ENCODE measurements at places on chromosomes 2 and 18.
A peak's percentile ranks its signal among the peaks of the same experiment; 100 is the strongest.

- no peak for DNase-seq
These were observed 33.1 kb upstream of the NPC1 start for GRCh38 chr18:23619388-23619881.

- no peak for DNase-seq
These were observed 678.3 kb downstream of the BCL11A start for GRCh38 chr2:59874971-59875755.

GRCh38 chr2:11852526-11853196 is 106.2 kb downstream of the LPIN1 start:
- no peak for DNase-seq

GRCh38 chr2:218397820-218398436 is 1.7 kb upstream of the CTDSP1 start:
- DNase-seq = no peak

GRCh38 chr2:231174211-231174651 is 24.2 kb upstream of the ARMC9 start:
- no peak for DNase-seq

DNA sequence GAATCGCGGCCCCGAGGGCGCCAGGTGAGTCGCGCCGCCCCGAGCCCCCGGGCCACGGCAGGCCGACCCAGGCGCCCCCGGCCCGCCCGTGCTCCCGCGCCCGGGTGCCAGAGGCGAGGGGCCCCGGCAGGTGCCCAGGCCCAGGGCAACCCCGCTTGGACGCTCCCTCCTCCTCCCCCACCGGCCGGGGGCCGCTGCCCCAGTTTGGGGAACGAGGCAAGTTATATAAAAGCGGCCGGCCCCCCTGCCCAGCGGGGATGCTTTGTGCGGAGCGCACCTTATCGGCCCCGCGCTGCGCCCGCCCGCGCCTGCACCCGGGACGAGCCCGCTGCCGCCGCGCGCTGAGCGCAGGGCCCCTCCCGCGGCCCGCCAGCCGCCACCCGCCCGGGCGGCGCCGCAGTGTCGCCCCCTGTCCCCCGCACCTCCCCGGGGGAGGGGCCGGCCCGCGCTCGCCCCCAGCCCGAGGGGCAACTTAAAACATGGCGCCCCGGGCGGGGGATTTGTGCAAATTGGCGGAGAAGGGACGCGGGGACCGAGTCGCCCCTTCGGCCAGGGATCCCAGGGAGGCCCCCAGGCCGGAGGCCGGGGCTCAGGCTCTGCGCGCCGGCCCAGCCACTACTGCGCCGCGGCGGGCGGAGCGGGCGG is 639 bp downstream of the EPB41L3 start:
- no peak for DNase-seq

- DNase-seq = no peak
These were observed 17.0 kb downstream of the TNFAIP6 start for GRCh38 chr2:151374436-151374835.

GRCh38 chr18:668260-668659 is 10.8 kb downstream of the TYMS start:
- no peak for DNase-seq

GRCh38 chr18:39586741-39587140 is 2021.1 kb upstream of the CELF4 start:
- no peak for DNase-seq

DNA sequence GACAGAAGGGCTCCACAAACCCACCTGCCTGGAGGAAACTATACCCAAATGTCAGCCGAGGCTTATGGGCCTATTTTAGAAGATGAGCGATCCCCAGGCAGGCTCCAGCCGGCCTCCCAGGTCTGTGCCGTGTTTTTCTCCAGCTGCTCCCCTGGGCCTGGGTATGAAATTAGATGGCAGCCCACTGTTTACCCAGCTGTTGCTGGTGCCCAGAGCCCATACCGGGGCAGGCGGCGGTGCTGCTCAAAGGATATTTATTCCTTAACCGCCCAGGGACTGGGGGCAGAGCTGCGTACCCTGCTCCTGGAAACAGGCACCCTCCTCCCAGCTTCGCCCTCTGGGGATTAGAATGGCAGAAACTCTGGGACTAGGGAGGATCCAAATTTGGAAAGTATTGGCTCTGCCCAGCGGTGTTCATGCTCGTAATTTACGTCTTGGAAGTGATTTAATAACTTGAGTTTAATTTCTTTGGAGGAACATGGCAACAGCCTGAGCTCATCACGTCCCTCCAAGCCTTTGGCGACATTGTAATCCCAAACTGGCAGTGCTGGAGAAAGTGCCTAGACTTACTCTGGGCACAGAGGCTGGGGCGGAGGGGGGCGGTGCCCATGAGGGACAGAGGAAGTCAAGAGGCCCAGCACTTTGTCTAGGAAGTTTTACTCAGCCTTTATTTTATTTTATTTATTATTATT is 199.2 kb downstream of the KLHL29 start:
- peak; percentile 58 for DNase-seq

DNA sequence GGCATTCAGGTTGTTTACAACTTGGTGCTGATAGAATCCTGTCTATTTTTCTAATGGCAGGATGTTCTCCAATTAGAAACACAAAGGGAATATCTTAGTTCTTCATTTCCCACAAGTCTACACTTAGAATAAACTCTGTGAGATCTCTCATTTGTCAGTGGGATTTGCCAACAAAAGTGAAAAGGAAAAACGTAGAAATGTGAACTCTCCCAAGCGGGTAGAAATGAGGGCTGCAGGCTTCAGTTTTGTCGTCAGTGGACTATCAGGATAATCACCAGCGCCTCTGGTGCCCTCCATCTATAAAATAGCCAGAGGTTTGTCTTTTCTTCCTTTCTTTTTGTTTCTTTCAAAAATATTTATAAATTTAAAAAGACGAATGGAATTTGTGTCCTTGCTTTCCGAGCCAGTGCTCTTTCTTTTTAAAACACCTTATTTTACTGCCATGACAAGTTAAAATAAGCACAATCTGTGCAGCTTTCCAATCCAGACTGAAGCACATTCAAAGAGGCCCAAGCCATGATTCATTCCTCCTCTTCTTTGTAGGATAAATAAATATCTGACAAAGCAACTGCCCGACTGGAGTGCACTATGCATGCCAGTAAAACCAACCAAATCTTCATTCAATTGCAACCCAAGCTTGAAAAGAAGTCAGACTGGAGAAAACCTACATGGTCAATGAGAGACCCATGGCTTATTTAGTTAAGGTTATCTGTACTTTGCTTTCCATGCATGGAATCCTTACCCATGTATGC is 185.8 kb downstream of the ANKRD44 start:
- no peak for DNase-seq

DNA sequence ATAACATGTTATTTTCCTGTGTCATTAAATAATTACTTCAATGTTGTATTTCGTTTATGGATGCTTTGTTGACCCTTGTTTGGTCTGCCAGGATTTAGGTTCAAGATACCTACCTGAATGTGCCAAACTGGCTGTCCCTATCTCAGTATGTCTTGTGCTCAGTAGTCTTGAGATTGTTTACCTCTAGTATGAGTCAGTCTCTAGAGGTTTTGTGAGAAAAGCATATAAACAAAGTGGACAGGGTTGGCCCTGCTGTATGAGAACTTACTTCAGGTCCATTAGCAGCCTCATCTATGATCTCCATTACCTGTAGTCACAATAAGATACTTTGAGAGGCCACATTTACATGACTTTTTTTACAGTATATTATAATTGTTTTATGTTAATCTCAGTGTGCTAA is 17.8 kb downstream of the DDX18 start:
- no peak for DNase-seq

DNA sequence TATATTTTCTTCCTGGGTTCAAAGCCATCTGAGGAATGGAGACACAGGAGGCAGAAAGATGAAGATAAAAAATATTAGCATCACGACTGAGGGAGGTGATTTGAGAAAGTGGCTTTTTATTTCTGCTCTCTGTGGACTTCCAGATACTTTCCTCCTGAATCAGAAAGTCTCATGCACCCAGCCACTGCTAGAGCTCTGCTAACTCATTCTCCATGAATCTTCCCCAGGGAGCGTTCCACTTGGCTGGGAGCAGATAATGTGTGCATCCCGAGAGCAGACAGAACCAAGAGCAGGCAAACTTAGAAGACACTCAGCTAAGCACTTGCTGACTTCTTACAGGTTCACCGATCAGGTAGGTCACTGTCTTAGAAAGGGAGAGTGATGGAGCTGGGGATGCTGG is 264.1 kb upstream of the THUMPD2 start:
- DNase-seq = no peak

DNA sequence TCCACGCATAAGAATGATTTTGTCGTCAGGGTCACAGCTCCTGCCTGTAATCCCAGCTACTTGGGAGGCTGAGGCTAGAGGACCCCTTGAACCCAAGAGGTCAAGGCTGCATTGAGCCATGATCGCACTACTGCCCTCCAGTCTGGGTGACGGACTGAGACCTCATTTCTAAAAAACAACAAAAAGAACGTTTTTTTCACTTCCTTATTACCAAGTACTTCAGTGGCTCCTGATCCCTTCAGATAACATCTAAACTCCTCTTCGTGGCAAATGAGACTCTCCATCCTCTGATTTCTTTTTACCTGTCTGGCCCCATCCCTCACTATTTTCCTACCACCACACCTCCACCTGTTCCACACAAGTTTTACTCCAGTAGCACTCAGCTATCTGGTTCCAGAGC is 105.4 kb upstream of the TLK1 start:
- DNase-seq = no peak

GRCh38 chr2:191555092-191555742 is 122.7 kb upstream of the NABP1 start:
- DNase-seq = peak; percentile 75

- no peak for DNase-seq
These were observed 35.8 kb upstream of the DOK6 start for GRCh38 chr18:69364930-69365329.

- no peak for DNase-seq
These were observed 312.9 kb downstream of the PRKCE start for GRCh38 chr2:45964223-45964841.

GRCh38 chr2:189440644-189440946 is 679 bp upstream of the WDR75 start:
- DNase-seq = no peak

GRCh38 chr18:50072146-50072545 is 122.8 kb downstream of the MYO5B start:
- no peak for DNase-seq

DNA sequence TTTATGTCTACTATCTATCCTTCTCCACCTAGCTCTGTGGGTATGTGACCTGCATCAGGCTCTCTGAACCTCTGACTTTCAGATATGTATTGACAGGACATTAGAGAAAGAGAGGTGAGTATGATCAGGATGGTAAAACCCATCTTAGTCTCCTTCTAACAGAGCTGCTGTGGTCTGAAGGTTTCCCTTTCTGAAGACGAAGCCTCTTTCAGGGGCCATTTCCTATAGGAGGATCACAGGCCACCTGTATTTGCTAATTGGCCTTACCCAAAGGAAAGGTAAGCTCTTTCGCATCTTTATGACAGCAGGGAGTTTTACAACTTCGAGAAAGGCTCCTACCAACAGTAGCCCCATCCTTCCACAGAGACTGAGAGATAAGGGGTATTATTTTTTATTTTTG is 442.9 kb downstream of the KCNJ3 start:
- DNase-seq = no peak

- DNase-seq = no peak
These were observed 225.8 kb upstream of the SIX3 start for GRCh38 chr2:44715671-44716081.

DNA sequence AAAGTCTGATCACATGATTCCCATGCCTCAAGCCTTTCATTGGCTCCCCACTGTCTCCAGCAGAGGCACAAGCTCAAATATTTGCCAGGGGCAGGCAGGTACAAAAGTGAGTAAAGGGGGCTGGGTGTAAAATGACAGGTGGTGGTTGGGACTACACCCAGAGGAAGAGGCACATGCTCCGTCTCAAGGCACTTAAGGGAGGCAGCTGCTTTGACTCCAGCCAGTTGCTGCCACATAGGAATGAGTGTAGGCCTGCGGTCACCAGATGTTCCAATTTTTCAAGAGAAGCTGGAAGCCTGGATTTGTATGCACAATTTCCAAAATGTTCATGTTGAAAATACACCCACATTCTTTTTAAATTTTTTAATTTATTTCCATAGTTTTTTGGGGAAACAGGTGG is 164.4 kb downstream of the UPP2 start:
- DNase-seq = no peak

DNA sequence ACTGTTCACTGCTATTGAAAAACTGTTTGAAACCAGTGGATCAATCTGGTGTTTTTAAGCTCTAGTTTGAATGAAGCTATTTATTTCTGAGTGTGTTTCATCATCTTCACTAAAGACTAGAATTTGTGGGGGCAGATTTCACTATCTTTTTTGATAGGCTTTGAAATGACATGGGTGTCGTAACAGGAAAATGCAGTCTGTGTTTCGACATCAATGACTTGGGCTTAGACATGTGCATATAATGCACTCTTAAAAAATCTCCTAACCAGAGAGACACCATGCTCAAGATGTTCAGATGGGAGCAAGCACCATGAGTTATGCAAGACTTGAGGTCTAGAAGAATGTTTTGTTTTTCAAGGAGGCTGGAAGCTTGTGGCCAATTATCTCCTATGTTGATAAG is 221.6 kb downstream of the GPD2 start:
- DNase-seq = no peak

GRCh38 chr2:21643180-21643579 is 519.4 kb downstream of the TDRD15 start:
- no peak for DNase-seq

DNA sequence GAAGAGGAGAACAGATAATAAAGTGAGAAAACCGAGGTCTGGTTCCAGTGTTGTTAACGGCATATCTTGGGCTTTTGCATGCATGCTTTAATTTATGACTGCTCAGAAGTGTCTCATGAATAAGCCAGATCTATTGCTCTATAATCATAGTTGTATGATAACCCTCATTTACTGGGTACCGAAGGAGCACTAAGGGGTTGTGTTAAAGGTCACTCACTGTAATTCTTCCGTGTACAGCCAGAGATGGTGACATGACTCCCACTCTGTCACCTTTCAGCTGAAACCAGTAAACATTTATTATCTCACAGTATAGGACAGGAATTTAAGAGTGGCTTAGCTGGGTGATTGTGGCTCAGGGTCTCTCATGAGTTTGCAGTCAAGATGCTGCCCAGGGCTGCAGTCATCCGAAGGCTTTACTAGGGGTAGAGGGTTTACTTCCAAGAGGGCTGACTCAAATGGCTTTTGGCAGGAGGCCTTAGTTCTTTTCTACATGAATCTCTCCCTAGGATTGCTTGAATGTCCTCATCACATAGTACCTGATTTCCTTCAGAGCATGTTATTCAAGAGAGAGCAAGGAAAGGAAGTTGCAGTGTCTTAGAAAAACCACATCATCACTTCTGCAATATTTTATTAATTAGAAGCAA is 107.0 kb downstream of the NAB1 start:
- DNase-seq = no peak

DNA sequence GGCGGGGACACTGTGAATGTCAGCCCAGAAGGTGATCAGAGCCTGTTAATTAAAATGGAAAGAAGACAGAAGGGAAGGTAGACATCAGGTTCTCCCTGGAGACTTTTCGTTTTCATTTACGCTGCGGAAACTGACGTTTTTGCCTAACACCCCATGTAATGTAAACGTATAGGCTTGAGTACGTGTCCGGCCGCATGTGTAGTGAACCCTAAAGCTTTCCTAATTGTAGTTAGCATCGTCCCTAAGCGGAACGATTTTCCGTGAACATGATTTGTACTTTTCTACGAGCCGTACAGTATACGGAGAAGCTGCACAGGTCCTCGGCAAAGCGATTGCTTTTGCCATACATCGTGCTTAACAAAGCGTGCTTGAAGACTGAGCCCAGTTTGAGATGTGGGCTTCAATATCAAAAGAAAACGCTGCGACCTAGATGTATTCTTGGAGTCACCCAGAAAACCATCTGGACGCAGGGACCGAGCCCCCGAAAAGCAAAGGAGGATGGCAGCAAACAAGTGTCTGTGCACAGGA is 284 bp downstream of the TIMM21 start:
- DNase-seq = no peak

- DNase-seq = no peak
These were observed 234.6 kb upstream of the CDH19 start for GRCh38 chr18:66838340-66838987.

Data from NCI-H526 treated with DMSO at 0.1 percent for 48 hours (cell line).